NCI-H2029 treated with DMSO at 0.1 percent for 48 hours (cell line): ENCODE measurements at places on chromosomes 13 and 19.

DNA sequence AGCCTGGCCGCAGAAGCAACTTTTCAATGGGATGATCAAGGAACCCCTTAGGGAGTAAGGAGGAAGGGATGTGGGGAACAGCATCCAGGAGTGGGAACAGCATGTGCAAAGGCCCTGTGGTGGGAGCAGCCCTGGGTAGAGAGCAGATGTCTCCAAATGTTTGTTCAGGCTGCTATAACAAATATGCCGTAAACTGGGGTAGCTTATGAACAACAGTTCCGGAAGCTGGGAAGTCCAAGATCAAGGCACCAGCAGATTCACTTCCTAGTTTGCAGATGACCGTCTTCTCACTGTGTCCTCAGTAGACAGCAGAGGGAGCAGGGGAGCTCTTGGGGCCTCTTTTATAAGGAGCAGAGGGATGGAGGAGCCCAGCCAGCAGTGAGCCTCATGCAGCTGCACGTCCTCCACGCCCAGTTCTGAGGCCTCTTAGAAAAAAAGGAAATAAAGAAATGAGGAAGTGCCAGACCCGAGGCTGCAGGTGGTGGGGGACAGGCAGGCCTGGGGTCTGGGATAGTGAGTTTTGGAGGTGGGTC is 4.2 kb upstream of the LRRC25 start:
- no peak for DNase-seq

DNA sequence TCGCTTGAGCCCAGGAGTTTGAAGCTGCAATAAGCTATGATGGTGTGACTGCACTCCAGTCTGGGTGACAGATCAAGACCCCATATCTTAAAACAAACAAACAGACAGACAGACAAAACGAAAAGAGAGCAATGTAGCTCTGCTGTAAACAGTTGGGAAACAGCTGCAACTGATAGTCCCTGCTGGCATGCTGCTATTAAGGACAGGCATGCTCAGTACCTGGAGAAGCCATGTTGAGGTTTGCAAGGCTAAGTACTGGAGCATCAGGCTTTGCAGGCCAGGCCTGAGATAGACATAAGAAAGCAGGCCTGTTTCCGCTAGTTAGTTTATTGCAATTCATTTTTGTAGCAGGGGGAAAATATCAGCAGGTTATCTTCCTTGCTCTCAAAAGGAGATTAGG is 16.2 kb upstream of the OBI1 start:
- no peak for DNase-seq

DNA sequence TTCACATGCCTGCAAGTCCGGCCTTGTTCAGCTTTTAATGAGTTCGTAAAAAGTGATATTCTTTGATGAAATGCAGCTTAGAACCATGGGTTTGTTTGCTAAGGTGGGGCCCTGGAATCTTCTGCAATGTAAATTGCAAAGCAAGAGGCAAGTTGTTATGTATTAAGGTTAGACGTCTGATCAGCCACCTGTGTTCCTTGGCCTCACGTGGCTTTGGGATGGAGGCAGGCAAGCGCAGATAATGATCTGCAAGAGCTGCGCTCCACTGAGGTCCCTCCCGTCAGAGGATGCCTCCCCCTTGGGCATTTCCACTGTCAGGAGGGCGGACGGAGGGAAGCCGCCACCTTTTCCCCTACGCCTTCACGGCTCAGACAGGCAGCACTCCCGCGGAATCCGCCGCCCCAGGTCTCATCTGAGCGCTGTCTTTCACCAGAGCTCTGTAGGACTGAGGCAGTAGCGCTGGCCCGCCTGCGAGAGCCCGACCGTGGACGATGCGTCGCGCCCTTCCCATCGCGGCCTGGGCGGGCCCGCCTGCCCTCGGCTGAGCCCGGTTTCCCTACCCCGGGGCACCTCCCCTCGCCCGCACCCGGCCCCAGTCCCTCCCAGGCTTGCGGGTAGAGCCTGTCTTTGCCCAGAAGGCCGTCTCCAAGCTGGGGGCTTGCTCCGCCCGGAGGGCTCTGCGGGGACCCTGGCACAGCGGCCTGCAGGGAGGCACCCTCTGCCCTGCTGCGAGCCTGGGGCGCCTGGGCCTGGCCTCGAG is 110.9 kb downstream of the CRYL1 start:
- no peak for DNase-seq

DNA sequence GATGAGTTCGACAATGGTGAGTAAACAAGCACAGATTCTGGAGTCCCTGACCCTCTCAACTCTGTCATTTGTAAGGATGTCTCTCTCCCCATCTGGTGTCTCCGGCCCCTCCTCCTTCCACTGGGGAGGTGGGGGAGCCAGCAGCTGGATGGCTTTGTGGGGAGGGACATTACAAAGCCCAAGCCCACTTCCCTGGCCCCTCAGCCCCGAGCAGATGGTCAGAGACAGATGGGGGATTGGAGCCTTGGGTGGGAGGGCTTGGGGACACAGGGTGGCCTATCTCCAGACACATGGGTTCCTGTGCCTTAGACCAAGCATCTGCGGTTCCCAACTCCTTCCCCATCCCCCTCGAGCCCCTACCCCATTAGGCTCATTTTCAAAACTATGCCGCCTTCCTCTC is 2.5 kb downstream of the TIMM50 start:
- no peak for DNase-seq

- no peak for DNase-seq
These were observed 1430.1 kb upstream of the SPRY2 start for GRCh38 chr13:81770868-81771505.

- DNase-seq, result no peak
These were observed 70.5 kb downstream of the GADD45B start for GRCh38 chr19:2546128-2547032.

DNA sequence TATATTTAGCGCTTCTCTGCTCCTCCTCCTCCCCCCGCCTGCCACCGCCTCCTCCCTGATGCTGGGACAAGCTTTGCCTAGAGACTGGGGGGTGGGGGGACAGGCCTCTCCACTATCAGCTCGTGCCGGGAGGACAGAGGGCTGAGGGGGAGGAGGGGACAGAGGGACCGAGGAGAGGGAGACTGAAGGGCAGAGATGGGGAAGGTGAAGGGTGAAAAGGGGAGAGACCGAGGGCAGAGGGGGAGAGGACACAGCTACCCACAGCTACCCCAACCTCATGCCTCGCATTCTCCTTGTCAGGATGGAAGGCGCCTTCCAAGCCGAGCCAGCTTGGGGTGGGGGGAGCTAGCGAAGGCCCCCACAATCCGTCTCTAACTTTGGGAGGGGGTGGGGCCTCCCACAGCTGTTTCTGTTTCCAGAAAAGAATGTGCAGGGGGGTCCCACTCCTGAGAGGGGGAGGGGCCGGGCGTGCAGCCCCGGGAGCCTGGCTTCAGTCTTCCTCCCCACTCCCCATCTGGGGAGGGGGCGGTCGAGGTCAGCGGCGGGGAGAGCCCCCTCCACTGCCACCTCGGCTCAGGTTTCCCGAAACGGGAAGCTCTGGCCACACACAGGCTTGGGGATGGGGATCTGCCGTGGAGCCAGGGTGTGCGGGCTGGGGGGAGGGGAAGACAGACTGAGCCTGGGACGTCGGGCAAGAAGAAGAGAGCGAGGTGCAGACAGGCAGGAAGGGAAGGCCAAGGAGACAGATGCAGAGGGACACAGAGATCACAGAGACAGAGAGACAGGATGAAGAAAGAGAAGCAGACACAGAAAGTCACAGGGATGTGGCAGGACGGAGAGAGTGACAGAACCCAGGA is 1.6 kb downstream of the DACT3 start:
- DNase-seq, result no peak

GRCh38 chr13:106797081-106797640 is 229.2 kb upstream of the ARGLU1 start:
- DNase-seq, result no peak

DNA sequence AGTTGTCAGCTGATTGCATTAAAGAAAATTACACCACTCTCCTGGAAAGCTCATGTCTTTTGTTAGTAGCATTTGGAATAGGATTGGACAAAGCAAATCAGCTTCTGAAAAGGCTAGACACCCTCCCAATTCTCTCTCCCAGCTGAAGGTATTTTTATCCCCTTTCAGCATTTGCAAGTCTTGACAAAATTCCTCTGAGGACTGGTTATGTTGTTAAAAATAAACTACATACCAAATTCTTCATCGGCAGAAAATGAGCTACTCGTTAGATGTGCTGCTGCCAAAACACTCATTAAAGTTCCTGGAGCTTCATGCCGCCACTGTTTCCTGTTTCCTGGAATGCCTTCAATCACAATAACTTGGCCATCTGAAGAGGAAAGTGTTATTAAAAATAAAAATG is 37.1 kb downstream of the UTP14C start:
- DNase-seq, result no peak

GRCh38 chr13:99339736-99340397 is 32.7 kb upstream of the GPR183 start:
- DNase-seq, result no peak

- DNase-seq, result no peak
These were observed 71.0 kb downstream of the ITGBL1 start for GRCh38 chr13:101523154-101524131.

GRCh38 chr13:103081435-103081834 is 15.2 kb upstream of the SLC10A2 start:
- no peak for DNase-seq
